ENCODE measurements at places on chromosomes 2 and 18.

GRCh38 chr2:42843131-42843530 lies 50.7 kb upstream of the HAAO start:
- H3K4me3 ChIP-seq = no peak overlapping the region
- no peaks in the 10 kb centered on the region for H3K4me1 ChIP-seq
- H3K36me3 ChIP-seq = no peaks in the 10 kb centered on the region

GRCh38 chr18:2148823-2149222 lies 422.5 kb downstream of the METTL4 start:
- DNase-seq = no peak
- H3K27me3 ChIP-seq = no peaks in the 10 kb centered on the region
- H3K4me3 ChIP-seq = no peak overlapping the region

- H3K4me3 ChIP-seq = no peak overlapping the region
- H3K27ac ChIP-seq = no peak overlapping the region
- no peaks in the 10 kb centered on the region for H3K27me3 ChIP-seq
- no peaks in the 10 kb centered on the region for H3K4me1 ChIP-seq
- no peak for DNase-seq
- no peaks in the 10 kb centered on the region for H3K36me3 ChIP-seq
These were observed 31.7 kb upstream of the ITPRID2 start for GRCh38 chr2:181859803-181860202.

DNA sequence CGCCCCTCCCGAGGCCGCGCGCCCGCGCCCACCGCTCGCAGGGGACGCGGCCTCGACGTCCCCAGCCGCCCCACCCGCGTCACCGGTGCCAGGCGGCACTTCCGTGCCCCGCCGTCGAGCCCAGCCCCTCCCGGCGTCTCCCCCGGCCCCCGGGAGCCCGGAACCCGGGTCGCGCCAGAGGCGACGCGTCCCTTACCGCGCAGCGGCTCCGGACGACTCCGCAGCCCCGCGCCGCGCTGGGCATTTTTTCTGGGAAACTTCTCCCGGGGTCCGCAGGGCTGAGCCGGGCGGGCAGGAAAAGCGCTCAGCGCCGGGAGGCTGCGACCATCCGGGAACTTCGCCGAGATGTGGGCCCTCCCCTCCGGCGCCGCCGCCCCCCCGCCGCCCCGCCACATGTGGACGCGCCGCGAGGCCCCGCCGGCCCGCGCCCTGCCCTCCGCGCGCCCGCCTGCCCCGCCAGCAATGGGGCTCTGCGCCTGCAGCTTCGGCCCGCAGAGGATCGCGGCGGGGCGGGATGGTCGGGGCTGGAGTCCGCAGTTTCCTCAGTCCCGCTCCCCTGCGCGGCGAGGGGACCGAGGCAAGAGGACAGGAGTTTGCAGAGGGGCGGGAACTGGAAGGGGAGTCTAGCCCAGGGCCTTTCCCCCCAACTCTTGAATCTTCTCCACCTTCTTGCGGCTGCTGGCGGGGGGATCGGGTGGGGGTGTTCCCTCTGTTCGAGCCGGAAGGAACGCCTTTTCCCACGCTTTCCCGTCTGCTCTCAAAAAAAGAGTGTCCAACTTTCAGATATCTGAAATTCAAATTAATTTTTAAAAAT lies 81.5 kb downstream of the CHRNA1 start:
- peaks cover 22% of the 10 kb centered on the region for H3K27me3 ChIP-seq
- H3K4me3 ChIP-seq = peak overlapping the region; percentile 54
- no peak for DNase-seq
- H3K27ac ChIP-seq = no peak overlapping the region

DNA sequence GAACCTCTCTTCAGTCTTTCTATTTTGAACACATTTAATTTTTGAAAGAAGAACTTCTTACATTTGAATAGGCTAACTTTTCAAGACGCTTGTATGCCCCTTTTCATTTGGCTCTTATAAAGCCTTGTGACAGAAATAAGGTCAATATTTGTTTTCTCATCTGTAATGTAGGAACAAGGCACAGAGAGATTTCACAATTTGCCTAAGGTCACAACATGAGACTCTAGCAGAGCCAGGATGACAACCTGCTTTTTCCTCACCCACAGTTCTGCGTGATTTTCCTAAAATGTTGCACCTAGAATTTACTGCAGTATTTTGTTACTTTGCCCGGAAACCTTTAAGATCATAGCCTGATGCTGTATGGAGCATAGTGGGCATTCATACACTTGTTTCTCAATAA lies 67.4 kb downstream of the TXNL1 start:
- no peaks in the 10 kb centered on the region for H3K4me1 ChIP-seq
- no peaks in the 10 kb centered on the region for H3K36me3 ChIP-seq
- no peaks in the 10 kb centered on the region for H3K27me3 ChIP-seq

DNA sequence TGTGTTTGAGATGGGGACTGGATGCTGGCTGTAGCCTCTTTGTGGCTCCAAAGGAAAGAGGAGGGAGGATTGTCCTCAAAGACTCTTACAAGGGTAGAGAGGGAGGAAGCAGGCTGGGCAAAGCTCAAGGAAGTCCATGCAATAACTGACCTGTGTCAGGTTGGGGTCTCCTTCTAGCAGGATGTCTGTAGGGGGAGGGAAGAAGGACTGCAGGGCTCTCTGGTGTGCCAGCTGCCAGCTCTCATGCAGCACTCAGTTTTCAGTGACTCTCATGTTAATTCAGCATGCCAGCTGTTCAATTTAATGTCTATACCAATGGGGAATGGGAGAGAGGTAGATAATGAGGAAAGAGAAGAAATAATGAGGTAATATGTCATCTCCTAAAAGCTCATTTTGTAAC lies 85.3 kb upstream of the RANBP2 start:
- H3K36me3 ChIP-seq = no peaks in the 10 kb centered on the region
- DNase-seq = no peak
- H3K4me3 ChIP-seq = no peak overlapping the region

GRCh38 chr2:206561962-206562361 lies 80.3 kb upstream of the FAM237A start:
- no peaks in the 10 kb centered on the region for H3K4me1 ChIP-seq
- DNase-seq = no peak
- H3K27ac ChIP-seq = no peak overlapping the region
- no peaks in the 10 kb centered on the region for H3K36me3 ChIP-seq
- 0 out of 2 replicates have a peak, but pooled peaks cover 2% of the 10 kb centered on the region for H3K27me3 ChIP-seq
- no peak overlapping the region for H3K4me3 ChIP-seq

- H3K27me3 ChIP-seq = no peaks in the 10 kb centered on the region
- no peak overlapping the region for H3K27ac ChIP-seq
- no peaks in the 10 kb centered on the region for H3K36me3 ChIP-seq
- DNase-seq = no peak
- no peak overlapping the region for H3K4me3 ChIP-seq
These were observed 84.9 kb downstream of the MALT1 start for GRCh38 chr18:58756148-58756547.

- H3K4me1 ChIP-seq = no peaks in the 10 kb centered on the region
- no peak overlapping the region for H3K4me3 ChIP-seq
- H3K27me3 ChIP-seq = no peaks in the 10 kb centered on the region
- H3K36me3 ChIP-seq = no peaks in the 10 kb centered on the region
These were observed 130.7 kb upstream of the RNF152 start for GRCh38 chr18:62023536-62023935.

DNA sequence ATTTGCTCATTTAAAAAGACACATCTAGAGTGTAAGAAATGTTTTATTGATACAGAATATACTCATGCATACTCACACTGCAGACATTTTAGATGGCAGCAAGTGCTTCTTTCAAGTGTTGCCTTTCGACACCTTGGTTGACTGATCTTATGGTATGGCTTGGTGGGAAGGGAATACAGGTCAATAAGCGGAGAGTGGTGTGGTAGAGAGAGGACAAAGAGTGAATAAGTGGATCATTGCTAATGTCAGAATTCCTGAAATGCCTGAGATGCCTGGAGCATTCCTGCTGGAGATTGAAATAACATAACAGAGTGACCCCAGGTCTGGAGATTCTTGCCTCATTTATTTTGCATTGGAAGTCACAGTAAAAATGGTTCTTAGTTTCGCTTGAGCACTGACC lies 76.7 kb downstream of the RND3 start:
- no peak for DNase-seq
- peaks cover 3% of the 10 kb centered on the region for H3K4me1 ChIP-seq
- no peak overlapping the region for H3K27ac ChIP-seq
- H3K4me3 ChIP-seq = no peak overlapping the region
- no peaks in the 10 kb centered on the region for H3K27me3 ChIP-seq

DNA sequence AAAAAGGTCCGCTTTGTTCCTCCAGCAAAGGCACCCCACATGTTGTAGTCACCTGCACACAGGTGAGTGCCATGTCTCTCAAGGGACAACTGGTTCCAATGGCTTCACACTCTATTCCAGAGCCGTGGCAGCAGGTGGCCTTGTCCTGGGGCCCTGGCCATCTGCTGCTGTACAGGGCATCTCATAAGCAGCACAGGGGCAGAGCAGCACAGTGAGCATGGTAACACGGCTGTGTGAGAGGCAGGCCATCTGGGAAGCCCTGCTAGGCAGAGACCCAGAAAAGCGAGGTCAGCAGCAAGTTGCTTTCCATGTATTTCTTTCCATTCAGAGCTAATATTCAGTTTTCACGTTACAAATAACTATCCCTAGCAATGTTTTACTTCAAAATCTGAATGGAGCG lies 54.7 kb downstream of the CMPK2 start:
- no peak for DNase-seq
- H3K36me3 ChIP-seq = no peaks in the 10 kb centered on the region
- no peaks in the 10 kb centered on the region for H3K4me1 ChIP-seq

DNA sequence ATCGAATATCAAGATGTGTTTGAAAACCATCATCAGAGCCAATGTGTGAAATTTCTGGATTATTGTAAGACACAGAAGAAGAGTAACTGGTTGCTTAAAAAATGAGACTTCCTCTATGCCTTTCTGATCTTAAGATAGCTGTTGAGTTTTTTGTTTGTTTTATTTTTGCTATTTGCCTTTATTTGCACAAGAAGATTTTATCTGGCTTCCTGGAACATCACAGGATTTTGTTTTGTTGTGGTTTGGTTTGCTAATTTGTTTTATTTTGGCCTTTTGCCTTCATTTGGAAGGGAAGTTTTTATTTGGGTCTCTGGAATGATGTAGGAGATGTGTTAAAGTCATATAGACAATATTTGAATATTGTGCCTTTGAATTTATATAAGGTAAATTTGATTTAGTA lies 3.9 kb upstream of the CYTIP start:
- no peak overlapping the region for H3K27ac ChIP-seq
- H3K4me1 ChIP-seq = no peaks in the 10 kb centered on the region
- H3K36me3 ChIP-seq = no peaks in the 10 kb centered on the region

GRCh38 chr2:196444442-196444841 lies 195.1 kb upstream of the CCDC150 start:
- no peak for DNase-seq
- H3K27me3 ChIP-seq = no peaks in the 10 kb centered on the region
- no peak overlapping the region for H3K4me3 ChIP-seq
- no peaks in the 10 kb centered on the region for H3K36me3 ChIP-seq
- no peaks in the 10 kb centered on the region for H3K4me1 ChIP-seq

GRCh38 chr2:52253416-52253980 lies 1221.6 kb upstream of the NRXN1 start:
- H3K4me3 ChIP-seq = no peak overlapping the region
- DNase-seq = no peak
- no peaks in the 10 kb centered on the region for H3K27me3 ChIP-seq
- no peaks in the 10 kb centered on the region for H3K4me1 ChIP-seq

DNA sequence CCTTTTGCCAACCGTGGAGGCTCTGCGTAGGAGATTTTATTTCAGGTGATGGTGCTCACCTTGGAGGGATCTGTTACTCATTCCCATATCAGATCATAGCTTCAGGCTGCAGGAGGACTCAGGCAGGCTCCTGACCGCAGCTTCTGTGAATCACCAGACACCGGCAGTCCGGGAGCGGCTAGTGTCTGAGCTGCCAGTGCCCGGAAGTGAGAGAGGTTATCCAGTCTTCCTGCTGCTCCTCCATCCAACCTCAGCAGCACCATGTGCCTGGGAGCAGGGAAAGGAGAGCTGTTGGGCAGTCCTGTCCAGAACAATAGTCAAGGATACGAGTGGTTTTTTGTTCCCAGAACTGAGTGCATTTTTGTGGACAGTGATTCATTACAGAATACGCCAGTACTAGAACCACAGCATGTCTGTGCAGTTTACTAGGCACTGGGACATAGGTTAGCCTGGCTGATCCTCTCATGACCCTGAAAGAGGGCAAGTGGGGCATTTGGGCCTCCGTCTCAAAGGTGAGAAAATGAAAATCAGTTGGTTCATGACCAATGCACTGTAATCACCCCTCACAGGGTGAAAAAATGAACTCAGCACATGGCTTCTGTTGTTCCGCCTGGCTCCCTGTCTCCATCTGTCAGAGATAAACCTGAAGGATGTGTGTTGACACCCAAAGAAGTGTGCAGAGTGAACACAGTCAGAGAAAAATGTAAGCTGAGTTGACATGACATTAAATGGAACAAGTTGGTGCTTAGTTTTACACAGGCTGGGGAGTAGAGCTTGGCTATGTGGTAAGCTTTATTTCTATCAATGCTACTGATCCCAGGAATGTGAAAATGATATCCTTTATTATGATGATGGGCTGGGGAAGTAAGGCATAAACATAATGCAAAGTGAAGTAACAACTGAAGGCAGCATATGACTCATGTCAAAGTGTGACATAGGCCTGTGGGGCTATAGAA lies 12.2 kb downstream of the FHOD3 start:
- DNase-seq = peak; percentile 77
- peak overlapping the region; percentile 85 for H3K27ac ChIP-seq
- peaks cover 64% of the 10 kb centered on the region for H3K4me1 ChIP-seq
- no peaks in the 10 kb centered on the region for H3K27me3 ChIP-seq
- H3K36me3 ChIP-seq = no peaks in the 10 kb centered on the region

DNA sequence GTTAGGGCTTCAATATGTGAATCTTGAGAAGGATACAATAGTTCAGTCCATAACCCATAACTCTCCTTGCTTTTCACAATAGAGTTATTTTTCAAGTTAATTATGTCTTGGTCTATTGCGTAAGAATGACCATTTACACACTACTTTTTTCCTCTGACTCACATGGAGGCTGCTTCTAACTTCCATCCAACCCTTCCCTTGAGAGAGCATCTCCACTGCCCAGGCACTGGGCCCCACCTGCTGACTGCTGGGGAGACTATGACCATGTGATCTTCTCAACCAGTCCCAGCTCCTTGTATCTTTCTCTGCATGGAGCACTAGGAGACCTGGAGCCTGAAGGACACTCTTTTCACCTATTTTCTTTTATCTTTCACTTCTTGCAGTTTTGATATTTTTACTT lies 251.5 kb downstream of the GPD2 start:
- no peak for DNase-seq
- H3K4me1 ChIP-seq = no peaks in the 10 kb centered on the region
- no peak overlapping the region for H3K27ac ChIP-seq

DNA sequence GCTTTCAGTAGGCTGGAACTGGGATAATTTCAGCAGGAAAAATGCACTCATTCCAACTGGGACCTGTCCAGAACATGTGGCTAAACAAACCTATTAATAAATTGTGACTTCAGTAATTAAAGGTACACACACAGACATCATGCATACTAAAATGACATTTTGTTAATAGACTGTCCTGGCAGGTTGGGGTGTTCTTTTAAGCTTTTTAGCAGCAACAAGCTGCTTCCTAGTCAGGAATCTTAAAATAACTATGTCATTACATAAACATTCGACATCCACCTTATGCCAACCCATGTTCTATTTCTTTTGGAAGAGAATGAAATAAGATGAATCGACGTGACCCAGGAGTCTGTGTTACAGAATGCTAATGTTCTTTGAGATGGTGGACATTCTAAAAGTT lies 435.7 kb downstream of the TXNL1 start:
- H3K27me3 ChIP-seq = no peaks in the 10 kb centered on the region
- no peak for DNase-seq
- H3K4me3 ChIP-seq = no peak overlapping the region
- H3K36me3 ChIP-seq = no peaks in the 10 kb centered on the region
- no peak overlapping the region for H3K27ac ChIP-seq
